Activated gamma-delta T cell treated with anti-CD3 and anti-CD28 coated beads, Interleukin-2, amount 50 U/mL, for 16 hours (primary cell): ENCODE measurements at places on chromosomes 4 and X.

GRCh38 chr4:96073461-96073860, 233.6 kb downstream of the PDHA2 start:
- DNase-seq = no peak

DNA sequence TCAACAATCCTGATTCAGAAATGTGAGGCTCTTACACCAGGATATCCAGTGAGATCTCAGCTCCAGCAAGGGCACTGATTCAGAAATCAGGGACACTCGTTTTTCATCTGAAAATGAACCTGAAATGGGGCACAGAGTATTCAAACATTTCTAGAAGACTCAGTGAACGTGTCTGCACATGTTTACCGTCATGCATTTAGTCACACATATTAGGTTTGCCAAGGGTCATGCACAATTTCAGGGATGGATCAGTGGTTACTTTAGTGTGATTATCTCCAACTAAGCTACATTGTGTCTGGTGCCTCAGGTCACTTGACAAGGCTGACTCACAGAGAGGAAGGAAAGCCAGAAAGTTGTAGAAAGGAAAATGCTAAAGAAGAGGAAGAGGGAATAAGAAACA, 33.6 kb upstream of the SPANXN2 start:
- DNase-seq = no peak

- no peak for DNase-seq
Observed at GRCh38 chrX:34978171-34978570, 35.6 kb downstream of the FAM47B start.

GRCh38 chr4:47519239-47519883, 34.3 kb downstream of the ATP10D start:
- DNase-seq = no peak

- no peak for DNase-seq
Observed at GRCh38 chr4:83556816-83557215, 20.9 kb downstream of the GPAT3 start.

DNA sequence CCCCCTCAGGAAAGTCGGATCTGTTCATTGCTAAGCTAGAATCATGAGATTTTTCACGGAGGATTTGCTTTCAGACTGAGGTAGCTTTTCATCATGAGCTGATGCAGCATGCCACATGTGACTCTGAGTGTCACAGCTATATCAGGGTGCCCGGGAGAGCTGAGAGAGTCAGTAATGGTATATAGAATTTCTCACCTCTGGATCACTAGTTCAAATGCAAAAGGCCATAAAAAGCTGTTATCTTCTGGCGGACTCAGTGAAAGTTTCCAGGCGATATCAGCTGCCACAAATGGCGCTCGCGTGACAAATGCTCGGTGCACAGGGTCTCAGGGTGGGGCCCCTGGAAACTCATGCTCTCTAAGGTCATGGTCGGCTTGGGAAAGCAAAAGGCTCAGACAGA, 150.1 kb downstream of the DHX15 start:
- no peak for DNase-seq

GRCh38 chrX:149903889-149904748, 23.1 kb downstream of the MAGEA8 start:
- no peak for DNase-seq

DNA sequence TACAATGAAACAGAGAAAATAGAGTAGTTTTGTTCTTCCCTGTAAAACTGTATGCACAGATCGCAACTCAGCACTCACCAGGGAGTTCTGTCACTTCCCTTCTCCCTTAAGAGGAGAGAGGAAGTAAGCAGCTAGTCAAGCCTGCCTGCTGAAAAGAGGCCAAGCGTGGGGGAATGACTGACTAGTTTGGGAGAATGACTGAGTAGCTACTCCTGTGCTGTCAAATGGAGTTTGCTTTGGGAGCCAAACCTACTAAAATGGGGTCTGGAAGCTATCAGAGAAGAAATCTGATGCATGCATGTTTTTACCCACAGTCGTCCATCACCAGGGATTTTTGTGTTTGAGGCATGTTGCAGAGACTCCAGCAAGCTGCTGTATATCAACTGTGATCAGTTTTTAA, 54.6 kb upstream of the LHFPL1 start:
- no peak for DNase-seq

GRCh38 chr4:148376151-148376550, 66.1 kb downstream of the NR3C2 start:
- DNase-seq = no peak

GRCh38 chr4:167838686-167839085, 253.7 kb upstream of the ANXA10 start:
- DNase-seq = no peak

- DNase-seq = no peak
Observed at GRCh38 chr4:6332042-6332668, 62.5 kb downstream of the WFS1 start.

GRCh38 chrX:74593593-74593992, 20.8 kb downstream of the RLIM start:
- DNase-seq = no peak

GRCh38 chrX:11381464-11381863, 88.3 kb downstream of the AMELX start:
- no peak for DNase-seq

- DNase-seq = no peak
Observed at GRCh38 chr4:81486502-81486901, 14.8 kb upstream of the RASGEF1B start.

- no peak for DNase-seq
Observed at GRCh38 chrX:136148391-136148790, 1.1 kb downstream of the FHL1 start.

- no peak for DNase-seq
Observed at GRCh38 chr4:8730159-8730558, 137.6 kb downstream of the CPZ start.

- no peak for DNase-seq
Observed at GRCh38 chr4:114866901-114867670, 246.3 kb downstream of the NDST4 start.

DNA sequence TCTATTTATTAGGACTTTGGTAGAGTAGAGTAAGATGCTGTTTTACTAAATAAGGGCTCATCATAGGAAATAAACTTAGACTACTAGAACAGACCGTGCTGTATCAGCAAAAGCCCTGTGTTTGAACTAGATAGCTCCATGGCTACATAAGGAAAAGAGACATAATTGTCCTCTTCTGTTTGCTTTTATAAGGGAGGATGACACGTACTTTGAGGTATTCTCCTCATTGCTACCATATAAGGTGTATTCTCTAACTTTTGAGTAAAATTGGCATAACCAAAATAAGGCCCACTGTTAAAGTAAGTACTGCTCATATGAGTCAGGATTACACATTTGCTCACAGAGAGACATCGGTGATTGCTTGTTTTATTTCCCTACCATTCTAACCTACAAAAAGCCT, 64.3 kb downstream of the PDLIM5 start:
- DNase-seq = no peak

- no peak for DNase-seq
Observed at GRCh38 chr4:137531986-137532868, at the start of gene PCDH18. TSS of gene PCDH18 (minus strand) at chr4:137532494. CDS start at chr4:137532088, 406 bp downstream.

DNA sequence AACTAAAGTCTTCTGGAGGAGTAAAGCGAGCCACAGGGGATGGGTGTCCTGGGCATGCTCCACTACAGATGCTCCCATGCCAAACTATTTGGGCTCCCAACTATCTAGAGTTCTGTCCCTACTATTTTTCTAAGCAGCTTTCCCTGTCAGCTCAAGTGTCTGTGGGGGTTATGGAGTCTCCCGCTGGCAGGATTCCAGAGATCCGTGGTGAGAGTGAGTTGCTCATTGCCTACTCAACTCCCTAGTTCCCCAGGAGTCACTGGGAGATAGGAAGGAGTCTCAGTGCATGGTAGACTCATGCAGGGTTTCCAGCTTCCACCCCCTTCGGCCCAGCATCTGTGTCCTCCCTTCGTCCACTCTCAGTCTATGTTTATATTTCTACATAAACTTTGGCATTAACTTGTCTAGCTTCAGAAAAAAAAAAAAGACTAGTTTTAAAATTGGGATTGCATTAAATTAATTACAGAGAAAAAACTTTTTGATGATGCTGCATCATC, 55.1 kb upstream of the INPP4B start:
- DNase-seq = no peak

- DNase-seq = no peak
Observed at GRCh38 chr4:149701435-149702156, 114.0 kb downstream of the IQCM start.

- DNase-seq = no peak
Observed at GRCh38 chrX:26254436-26254835, 38.5 kb downstream of the MAGEB5 start.

DNA sequence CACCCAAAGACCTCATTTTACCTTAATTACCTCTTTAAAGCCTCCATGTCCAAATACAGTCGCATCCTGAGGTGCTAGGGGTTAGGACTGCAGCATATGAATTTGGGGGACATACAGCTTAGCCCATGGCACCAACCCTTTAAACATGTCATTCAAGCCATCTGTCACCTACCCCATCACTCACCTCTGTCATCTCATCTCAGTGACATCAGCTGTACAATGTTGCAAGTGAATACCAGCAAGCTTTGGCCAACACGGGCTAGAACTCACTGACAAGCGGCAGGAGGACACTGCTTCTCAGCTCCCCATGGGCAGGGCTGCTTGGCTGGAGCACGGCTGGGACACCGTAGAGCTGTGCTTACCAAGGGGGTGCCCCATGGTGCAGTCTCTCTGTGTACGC, 107.5 kb downstream of the STK32B start:
- no peak for DNase-seq

DNA sequence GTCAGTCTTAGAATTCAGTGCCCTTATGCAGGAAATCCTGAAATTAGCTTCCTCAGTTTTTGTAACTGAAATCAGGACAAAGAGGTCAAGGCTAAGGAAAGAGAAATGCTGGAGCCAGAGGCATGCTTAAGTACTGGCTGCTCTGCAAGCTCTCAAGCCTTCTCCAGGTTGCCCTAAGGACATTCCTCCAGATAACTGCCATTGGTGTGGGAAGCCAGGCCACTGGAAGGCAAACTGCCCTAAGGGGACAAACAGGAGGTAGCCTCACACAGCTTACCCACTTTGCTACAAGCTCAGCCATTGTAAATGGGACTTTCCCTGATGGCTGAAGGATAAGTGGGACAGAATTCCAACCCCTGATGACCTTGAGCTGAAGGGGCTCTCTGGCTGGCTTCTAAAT, 606.9 kb upstream of the PCDH10 start:
- DNase-seq = no peak

GRCh38 chr4:76582074-76582816, 147.2 kb downstream of the SHROOM3 start:
- DNase-seq = no peak

DNA sequence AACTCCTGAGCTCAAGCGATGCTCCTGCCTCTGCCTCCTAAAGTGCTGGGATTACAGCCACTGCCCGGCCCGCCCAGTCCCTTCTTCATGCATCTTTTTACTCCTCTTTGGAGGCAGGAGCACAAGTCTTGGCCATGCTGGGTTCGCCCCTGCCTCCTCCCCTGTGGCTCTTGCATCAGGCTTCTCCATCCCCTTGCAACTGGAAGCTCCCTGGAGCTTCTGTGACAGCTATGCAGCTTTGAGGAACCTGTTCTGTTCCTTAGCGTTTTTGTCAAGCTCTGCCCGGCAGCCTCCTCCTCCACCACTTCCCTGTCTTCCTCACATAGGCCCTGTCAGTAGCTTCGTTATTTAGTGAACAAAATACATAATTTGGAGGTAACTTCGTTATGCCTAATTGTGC, 73.9 kb downstream of the PSAPL1 start:
- no peak for DNase-seq

DNA sequence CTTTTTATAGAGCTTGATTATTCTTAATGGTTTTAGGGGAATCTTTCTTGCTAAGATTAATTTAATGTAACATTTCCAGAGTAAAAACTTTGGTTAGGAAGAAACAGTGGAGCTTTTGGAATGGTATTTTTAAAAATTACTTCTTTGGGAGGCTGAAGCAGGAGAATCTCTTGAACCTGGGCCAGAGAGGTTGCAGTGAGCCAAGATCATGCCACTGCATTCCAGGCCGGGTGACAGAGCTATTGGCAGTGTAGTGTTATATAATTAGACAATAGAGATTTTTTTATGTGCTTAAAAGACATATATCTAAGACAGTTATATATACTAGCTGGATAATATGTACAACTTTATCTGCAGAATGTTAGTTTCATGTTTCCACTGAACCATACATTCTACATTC, 585.6 kb downstream of the ADGRL3 start:
- DNase-seq = no peak

GRCh38 chrX:140141444-140142029, 176.2 kb upstream of the CXorf66 start:
- DNase-seq = no peak

GRCh38 chrX:46665232-46666152, 91.9 kb downstream of the CHST7 start:
- no peak for DNase-seq

DNA sequence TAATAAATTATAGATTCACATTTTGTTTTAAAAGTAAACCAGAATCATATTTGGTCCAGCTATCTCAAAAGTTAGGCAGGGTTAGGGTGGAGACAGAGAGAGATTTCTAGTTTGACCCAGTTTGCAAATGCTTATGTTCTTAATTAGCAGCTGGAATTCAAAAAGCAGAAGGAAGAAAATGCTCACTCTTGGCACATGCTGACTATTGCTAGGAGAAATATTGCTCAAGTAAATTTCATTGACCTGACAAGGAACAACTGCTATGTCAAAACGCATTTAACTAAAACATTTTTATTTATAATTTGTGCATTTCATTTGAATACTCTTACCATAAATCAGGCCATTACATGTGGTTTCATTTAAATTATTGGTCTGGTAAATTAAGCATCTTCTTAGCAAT, 131.8 kb downstream of the GLRA3 start:
- no peak for DNase-seq

- no peak for DNase-seq
Observed at GRCh38 chr4:80186676-80187075, 10.6 kb upstream of the PRDM8 start.

DNA sequence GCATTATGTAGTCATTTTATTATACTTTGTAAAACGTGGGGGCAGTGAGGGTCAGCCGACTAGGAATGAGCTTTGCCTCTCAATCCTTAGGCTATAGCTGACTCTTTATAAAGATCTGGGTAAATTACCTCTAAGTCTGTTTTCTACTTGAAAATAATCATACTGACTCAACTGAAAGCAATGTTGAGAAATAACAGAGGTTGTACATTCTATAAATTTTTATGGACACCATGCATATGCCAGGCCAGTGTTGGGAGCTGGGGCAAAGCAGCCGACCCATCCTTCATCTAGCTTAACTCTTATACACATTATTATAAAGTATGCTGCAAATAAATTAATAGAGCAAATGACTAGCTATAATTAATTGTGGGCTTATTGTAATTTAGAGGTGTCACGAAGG, 2.2 kb upstream of the DCUN1D4 start:
- DNase-seq = no peak

- no peak for DNase-seq
Observed at GRCh38 chr4:95536650-95537049, 12.1 kb downstream of the UNC5C start.

GRCh38 chr4:186724058-186724863, 605 bp upstream of the FAT1 start:
- DNase-seq = no peak

GRCh38 chr4:3777669-3778068, 11.5 kb downstream of the ADRA2C start:
- DNase-seq = no peak

GRCh38 chr4:89351201-89351600, 43.6 kb upstream of the GPRIN3 start:
- DNase-seq = no peak
